HCEC 1CT (cell line): ENCODE measurements at places on chromosomes 1 and 21.

GRCh38 chr1:220873868-220874655, 5.2 kb upstream of the HLX start:
- peak; percentile 56 for DNase-seq

DNA sequence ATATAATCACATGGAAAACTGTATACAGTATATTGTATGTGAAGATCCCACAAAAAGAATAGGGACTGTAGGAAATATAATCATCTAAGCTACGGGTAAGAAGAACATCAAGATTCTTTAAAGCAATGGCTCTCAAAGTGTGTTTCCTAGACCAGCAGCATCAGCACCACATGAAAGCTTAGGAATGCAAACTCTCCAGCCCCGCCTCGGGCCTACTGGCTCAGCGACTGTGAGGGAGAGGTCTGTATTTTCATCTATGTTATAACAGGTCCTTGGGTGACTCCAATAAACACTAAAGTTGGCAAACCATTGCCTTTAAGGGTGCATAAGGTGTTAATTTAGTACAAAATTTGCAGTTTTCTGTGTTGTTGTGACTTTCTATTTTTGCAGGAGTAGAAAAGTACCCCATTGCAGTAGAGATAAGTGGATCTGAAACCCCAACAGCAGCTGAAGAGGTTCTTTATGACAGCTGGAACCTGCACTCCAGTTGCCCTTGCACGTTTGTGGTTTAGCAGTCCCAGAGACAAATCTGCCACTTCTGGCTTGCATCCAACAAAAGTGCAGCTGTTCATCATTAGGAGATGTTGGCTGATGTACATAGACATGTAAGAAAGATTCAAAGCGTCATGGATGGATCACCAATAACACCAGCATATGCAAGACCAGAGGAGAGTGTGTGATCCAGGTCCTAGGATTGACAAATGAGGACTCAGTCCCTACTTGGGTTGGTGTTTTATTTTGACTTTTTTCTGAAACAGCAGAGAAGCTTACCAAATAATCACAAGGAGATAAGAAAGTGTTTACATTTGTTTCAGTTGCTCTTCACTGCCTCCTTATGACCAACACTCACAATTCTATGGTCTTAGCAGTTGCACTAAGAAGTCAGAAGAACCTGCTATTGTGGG, 15.9 kb upstream of the IFNAR1 start:
- DNase-seq: no peak

- no peak for DNase-seq
These were observed 6.4 kb downstream of the SELENON start for GRCh38 chr1:25806418-25806817.

DNA sequence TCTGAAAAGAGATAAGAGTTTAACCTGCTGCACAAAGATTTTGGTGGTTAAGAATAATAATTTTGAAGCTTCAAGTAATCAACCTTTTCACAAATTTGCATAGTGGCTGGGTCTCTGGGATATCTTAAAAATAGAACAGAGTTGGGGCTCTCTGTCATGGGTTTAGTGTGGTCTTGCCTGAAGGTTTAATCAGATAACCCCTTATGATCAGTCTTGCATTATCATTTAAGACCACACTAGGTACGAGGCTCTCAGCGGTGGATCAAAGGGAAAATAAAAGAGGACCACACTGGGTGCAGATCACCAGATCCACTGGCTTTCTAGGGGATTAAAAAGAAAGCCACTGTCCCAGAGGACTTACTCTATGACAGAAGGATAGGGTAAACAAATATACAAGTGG, 19.5 kb downstream of the LRRC8C start:
- no peak for DNase-seq

- DNase-seq: no peak
These were observed 34.3 kb upstream of the SIM2 start for GRCh38 chr21:36664662-36664990.

- no peak for DNase-seq
These were observed 1.0 kb upstream of the EFNA1 start for GRCh38 chr1:155126556-155127104.

DNA sequence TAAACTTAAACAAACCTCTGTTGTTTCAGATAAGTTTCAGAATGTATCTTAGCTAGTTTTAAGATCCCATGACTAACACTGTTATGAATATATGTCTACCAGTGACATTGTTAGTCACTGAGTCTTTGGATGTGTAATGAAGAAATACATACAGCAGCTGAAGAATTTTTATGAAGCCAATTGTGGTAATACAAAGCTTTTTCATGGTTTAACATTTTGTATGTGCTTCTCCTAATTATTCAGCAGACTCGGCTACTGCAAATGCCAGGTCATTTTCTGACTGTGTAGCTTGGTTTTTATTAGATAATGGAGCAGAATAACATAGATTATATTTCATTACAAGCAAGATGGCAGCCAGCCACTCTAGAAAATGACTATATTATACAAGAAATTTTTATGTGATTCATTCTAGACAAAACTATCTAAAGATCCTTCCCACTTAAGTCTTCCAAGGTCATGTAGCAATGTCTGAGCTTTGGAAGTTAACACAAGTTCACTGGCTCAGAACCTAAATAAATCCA, 147.8 kb downstream of the TNFSF18 start:
- peak; percentile 90 for DNase-seq

GRCh38 chr1:100452641-100453040, 85.3 kb upstream of the GPR88 start:
- no peak for DNase-seq

- no peak for DNase-seq
These were observed 24.8 kb upstream of the ZMYM4 start for GRCh38 chr1:35243691-35244090.

DNA sequence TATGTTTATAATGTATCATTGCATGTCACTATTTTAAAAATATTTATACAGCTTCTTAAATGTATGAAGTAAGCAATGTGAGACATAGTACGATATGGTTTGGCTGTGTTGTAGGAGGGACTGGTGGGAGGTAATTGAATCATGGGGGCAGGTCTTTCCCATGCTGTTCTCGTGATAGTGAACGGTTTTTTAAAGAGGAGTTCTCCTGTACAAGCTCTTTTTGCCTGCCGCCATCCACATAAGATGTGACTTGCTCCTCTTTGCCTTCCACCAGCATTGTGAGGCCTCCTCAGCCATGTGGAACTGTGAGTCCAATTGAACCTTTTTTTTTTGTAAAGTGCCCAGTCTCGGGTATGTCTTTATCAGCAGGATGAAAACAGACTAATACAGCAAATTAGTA, 10.3 kb downstream of the ABCD3 start:
- DNase-seq: no peak

DNA sequence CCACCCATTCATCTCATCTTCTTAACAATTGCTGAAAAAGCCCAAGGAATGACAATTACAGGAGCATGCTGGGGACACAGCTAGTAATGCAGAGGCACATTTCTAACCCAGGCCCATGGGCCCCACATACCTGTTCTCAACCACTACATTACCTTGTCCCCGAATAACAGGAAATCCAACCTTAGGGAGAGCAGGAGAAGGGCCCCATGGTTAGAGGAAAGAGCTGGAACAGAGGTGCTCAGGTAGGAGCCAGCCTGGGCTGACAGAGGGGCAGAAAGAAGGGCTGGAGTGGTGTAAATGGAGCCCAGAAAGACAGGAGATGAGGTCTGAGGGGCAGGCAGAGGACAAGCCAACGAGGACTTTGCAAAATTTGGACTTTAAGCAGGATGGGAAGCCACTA, 11.4 kb upstream of the S100A8 start:
- no peak for DNase-seq

- no peak for DNase-seq
These were observed 84.5 kb downstream of the COLGALT2 start for GRCh38 chr1:183953031-183953430.

DNA sequence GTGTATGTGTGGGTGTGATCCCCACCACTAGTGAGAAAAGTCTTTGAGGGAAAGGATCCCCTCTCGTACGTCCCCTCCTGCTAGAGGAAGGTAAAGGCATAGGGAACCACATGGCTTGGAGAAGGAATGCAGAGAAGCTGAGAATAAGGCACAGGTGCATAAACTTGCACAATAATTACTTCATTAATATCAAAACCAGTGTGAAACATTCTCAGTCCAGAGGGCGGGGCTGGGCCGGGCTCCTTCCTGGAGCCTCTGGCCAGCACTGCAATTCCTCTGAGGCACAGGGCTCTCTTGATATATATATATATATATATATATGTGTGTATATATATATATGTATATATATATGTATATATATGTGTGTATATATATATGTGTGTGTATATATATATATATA, 162.6 kb downstream of the TSEN15 start:
- no peak for DNase-seq

DNA sequence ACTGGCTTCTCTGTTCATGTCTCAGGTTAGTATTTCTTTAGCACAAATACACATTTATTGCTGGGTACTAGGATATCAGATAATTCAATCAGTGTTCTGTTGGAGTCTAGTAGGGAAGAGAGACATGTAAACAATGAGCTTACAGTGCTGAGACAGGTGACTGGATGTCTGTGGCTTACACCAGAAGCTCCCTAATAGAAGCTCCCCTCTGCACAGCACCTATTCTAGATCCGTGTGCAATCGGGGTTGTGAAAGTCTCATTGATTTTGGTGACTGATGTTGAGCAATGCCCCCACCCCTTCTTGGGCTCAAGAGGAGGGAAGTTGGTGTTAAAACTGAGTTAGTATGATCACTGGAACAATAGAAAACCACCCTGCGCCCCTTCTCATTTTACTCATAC, 279.2 kb downstream of the RPS6KC1 start:
- DNase-seq: no peak

- no peak for DNase-seq
These were observed 13.0 kb upstream of the MORC3 start for GRCh38 chr21:36306872-36307534.

DNA sequence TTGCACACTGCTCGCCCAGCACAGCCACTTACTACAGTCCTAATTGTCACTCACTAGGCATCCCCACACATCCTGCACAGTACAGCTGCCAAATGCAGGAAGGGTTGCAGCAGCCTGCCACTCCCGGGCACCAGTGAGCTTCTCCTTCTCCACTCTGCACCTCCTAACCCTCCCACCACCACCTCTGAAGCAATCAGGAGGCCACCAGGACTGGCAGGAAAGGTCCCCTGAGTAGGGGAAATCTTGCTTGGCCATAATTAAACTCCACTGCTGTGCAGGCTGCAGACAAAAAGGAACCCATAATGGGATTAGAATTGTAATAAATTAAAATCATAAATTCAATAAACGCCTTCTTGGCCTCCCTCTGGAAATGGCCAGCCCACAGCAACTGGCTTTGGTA, 31.8 kb downstream of the FBXO2 start:
- DNase-seq: no peak

- DNase-seq: no peak
These were observed 52.4 kb downstream of the PDE9A start for GRCh38 chr21:42705746-42706374.

DNA sequence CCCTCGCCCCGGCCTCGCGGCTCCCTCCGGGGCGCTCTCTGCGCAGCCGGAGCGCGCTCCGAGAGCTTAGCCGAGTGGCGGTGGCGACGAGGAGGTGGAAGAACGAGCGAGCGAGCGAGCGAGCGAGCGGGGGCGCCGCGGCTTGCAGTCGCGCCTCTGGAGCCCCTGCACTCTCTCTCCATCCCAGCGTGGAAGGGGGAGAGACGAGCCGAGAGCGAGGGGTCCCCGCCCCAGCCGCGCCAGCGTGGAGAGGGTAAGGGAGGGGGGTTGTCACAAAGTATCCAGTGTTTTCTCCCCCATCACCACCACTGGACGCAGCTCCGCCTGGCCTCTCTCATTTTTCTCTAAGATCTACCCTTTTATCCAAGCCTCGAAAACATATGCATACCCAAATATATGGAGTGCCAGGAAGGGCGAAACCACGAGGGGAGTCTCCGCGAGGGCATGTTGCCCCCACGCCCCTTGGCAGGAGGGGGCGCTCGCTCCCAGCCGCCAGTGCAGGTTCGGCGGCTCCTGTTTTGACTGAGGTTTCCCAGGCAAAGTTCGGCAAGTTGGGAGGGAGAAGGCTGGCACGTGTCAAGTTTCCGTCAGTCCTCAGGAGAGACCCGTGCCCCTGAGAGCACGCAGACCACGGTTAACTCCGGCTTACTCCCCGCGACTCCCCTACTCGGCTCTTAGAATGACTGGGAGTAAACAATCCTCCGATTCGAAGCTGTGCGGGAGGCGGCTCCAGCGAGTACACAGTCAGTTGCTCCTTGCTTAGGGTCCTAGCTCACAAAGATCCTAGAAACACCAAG, 569 bp upstream of the DAB1 start:
- DNase-seq: peak; percentile 42

GRCh38 chr1:183515002-183515689, 42.8 kb downstream of the SMG7 start:
- peak; percentile 95 for DNase-seq

DNA sequence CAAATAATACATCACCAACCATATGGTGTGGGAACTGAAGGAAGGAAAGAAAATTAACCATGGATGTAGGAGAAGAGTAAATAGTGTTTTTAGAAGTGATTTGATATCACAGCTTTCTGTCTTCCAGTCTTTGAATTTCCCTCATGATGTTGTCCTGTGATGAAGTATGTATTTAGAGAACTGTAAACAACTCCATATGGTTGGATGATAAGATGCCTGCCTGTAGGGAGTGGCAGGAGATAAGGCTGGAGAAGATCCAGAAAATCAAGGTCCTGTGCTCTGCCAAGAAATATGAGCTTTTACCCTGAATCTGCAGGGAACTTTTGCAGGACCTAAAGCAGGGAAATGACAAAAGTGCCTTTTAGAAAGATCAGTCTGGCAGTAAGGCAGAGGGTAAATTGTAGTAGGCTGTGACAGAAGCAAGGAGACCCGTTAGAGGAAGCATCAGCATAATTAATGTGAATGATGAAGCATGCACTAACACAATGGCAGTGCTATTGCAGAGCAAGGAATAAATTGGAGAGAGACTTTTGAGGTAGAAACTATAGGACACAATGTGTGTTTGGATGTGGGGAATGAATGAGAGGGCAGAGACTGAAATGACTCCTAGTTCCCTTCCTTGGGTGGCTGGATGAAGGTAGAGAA, 21.9 kb downstream of the CEPT1 start:
- DNase-seq: no peak

GRCh38 chr1:38055398-38055797, 8.8 kb upstream of the POU3F1 start:
- DNase-seq: peak; percentile 66

DNA sequence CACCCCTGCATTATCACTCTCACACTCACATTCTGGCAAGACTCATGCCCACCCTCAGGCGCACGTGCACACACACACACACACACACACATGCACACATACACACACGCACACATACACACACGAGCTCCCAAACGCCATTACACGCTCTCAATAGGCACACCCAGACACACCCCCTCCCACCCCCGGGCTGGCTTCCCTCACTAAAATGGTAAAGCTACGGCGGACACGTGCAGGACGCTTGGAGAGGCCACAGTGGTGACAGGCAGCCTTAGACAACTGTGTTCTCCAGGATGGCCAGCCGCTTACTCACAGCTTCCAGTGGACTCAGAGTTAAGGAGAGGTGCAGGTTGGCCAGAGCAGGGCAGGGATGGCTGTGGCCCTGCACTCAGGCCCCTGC, 10.1 kb downstream of the MATN1 start:
- no peak for DNase-seq

GRCh38 chr1:101128211-101128727, 102.7 kb upstream of the DPH5 start:
- DNase-seq: no peak
